Right hindlimb (tissue), 1 donor: ENCODE measurements at places on chromosomes 2 and 18.
A peak's percentile ranks its signal among the peaks of the same experiment; 100 is the strongest.

DNA sequence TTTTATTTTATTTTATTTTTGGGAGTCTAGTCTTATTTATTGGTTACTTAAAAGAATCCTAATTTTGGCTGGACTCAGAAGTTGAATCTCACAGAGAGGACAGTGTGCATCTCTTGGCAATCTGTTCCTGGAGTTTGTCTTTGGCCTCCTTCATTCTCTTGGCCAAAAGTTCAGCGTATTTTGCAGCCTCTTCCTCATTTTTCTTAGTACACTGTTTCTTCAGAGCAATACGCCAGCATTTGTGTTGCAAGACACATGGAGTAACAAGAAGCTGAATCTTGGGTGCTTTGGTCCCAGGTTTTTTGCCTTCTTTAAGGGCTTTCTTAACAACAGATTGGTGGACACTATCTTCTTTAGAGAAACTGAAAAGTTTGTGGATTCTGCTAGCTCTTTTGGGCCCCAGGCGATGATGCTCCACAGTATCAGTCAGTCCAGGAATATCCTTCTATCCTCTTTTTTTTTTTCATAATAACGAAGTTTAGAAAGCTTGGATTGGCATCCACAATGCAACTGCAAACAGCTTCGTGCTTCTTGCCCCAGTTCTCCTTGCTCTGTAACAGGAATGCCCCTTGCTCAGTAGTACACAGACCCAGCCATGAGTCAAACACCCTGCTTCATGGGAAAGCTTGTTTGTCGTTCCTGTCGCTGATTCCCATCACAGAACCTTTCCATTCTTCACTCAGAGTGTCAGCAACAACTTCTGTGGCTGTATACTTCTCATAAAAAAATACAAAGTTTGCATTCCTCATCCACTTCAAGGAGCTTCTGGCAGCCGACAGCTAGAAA is 34.8 kb upstream of the RFX8 start:
- peak; percentile 42 for DNase-seq

GRCh38 chr2:190659553-190659952 is 10.7 kb downstream of the NAB1 start:
- no peak for DNase-seq

DNA sequence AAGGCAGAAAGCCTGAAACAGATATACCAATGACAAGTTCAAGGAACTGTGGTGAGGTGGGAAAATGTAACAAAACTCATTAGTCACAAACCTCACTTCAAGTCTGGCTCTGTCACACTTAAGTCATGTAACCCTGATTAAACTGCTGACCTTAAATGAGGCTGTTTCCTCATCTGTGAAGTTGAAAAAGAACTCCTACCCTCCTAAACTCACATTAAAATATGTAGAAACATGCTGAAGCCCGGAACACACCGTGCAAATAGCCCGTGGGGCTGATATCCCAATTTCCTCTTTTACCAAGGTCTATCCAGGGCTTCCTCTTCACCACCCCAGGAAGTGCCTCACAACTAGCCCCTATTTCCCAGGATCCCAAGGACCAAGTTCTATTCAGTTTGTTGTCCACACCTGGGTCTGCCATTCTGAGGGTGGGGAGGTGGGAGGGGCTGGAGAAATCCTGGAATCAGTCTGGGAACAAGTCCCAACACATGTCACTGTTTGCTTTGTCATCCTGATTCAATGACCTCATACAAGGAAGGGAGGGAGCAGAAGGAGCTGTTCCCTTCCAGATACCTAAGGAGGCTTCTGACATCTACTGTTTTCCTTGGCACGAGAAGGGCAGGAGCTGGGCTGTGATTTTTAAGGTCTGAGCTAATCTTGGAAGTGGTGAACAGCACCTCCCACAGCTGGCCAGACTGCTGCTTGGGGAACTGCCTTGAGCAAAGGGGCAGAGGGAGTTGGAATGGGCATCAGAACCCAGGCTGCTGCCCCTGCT is 42.3 kb downstream of the SLC4A1AP start:
- peak; percentile 49 for DNase-seq

DNA sequence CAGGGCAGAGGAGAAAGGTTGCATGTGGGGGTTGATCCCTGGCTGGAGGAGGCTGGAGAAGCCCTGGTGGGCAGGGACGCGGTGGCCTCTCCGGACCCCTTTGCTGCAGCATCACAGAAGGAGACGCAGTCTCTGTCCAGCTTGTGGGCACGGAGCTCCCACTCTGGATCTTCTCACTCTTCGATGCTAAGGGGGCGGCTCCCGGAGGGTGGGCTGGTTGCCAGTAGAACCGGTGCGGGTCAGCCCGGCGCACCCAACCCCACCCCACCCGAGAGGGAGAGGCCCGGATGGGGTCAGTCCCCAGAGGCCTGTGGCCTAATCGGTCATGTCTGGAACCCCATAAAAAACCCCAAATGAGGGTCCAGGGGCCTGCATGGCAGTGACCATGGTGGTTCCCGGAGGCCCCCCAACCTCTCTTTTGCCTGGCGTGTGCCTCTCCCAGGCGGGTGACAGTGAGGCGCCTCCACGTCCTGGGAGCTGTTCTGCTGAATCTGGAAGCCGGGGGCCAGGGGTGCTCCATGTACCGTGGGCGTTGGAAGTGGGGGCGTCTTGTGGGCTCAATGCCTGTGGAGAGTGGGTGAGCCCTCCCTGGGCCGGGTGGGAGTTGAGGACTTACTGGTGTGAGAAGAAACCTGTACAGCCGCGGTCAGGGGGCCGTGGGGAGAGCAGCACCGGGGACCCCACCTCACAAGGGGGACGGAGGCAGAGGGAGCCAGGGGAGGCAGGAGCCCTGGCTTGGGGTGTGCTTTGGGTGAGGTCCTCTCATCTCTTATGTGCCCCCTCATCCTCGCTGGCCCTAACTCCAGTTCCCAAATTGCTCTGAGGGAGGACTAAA is 79.6 kb downstream of the RTP5 start:
- DNase-seq = no peak

GRCh38 chr2:196117214-196117705 is 48.6 kb upstream of the DNAH7 start:
- no peak for DNase-seq

DNA sequence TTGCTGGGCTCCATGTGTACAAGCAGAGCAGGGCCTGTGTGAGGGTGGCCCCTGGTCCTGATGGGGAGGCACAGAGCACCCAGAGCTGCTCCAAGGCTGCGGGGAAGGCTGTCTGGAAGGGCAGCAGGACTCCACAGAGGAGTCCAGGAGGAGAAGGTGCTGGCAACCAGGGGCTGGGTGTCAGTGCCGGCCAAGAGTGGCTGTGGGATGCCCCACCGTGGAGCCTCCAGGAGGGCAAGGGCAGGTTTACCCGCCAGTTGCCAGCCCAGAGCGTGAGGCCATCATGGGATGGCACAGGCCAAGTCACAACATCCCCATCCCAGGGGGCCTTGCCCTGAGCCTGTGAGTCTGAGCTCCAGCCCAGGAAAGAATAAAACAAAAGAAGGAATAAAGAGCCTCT is 241.8 kb downstream of the NAPG start:
- no peak for DNase-seq

GRCh38 chr18:37445368-37445767 is 120.2 kb downstream of the CELF4 start:
- DNase-seq = no peak

GRCh38 chr2:210584834-210585233 is 28.4 kb downstream of the CPS1 start:
- DNase-seq = no peak

DNA sequence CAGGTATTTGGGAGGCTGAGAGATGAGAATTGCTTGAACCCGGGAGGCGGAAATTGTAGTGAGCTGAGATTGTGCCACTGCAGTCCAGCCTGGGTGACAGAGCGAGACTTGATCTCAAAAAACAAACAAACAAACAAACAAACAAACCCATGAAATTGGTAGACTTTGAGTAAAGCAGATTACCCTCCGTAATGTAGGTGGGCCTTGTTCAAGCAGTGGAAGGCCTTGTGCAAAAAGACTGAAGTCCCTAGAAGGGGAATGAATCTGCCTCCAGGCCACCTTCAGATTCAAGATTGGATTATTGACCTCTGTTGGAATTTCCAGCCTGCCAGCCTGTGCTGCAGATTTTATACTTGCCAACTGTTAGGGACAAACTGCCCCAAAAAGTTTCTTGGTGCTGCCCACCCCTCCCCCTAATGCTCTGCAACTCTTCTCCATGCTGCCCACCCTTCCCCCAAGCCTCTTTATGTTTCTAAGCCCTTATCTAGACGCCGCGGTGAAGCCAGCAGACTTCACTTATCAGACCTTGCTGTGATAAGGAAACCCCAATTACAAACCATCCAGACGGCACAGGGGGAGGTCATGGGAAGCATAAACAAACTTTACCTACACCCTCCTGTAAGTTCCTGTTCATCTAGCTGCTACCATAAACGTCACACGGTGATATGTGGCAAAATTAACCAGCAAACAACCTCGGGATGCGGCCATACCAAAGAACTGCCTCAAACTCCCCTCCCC is 17.0 kb downstream of the CYP27A1 start:
- DNase-seq = no peak

GRCh38 chr2:126863336-126864015 is 35.2 kb upstream of the TEX51 start:
- no peak for DNase-seq

DNA sequence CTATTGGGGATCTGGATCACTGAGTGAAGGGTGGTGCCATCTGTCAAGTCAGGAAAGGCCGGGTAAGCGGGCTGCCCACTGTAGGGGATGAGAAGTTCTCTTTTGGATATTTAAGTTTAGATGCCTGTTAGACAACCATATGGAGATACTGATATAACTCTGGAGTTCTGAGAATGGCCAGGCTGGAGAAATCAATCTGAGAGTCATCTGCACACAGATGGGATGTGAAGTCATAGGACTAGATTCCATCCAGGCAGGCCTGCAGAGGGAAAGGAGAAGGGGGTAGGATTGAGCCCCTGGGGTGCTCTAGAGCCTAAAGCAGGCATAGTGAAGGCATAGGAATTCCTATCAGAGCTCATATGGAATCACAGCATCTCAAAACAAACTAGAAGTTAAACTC is 30.1 kb downstream of the SPRED2 start:
- no peak for DNase-seq

- DNase-seq = no peak
Measured at GRCh38 chr18:21359746-21360145, 117.7 kb downstream of the GREB1L start.

DNA sequence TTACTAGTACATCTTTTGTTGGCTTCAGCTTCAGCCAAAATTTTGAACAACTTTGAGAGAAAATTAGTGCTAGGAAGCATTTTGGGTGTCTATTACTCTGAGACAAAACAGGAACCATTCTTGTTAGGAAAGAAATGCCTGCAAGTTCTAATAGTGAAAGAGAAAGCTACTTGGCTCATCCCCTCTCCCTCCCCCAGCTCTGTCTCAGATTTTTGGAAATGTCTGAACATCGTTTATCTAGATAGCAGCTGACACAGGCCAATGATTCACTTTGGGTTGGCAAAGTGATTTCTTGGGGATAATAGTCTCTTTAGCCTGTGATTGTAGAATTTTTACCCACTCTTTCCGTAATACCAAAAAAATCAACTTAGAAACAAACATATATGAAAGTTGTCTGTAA is 42.3 kb upstream of the PTPRM start:
- DNase-seq = no peak

DNA sequence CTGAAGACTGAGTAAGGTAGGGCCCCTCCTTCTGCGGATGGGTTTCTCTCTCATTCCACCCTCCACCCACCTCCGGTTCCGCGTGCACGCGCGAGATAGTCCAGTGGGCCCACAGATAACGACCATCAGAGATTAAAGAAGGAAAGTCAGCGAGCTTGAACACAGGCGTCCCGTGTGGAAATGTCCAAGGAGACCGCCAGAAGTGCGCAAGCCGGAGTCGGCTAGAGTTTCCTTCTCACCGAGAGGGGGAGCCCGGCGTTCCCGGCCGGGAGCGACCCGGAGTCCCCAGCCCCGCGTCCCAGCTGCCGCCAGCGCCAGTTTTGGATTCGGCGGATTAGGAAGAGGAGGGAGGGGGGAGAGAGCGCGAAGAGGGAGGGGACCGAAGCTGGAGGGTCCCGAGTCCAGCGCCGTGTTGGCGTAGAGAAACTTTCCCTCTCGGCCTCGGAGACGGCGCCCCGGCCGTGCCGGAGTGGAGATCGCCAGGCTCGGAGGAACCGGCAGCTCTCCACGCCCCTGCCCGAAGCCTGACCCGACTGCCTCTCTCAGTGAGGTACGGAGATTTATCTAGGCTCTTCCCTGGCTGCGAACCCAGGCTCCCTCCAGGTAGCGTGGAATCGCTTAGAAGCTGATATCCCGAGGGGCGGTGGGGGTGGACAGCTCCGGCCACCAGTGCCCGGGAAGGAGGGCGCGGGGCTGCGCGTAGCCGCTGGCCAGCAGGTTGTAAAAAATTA is at the start of gene GULP1:
GULP1 (plus strand) TSS at position 258 of the 731 bp plus-strand sequence. CDS start 185,829 bp downstream, outside the sequence.
- DNase-seq = peak; percentile 91

DNA sequence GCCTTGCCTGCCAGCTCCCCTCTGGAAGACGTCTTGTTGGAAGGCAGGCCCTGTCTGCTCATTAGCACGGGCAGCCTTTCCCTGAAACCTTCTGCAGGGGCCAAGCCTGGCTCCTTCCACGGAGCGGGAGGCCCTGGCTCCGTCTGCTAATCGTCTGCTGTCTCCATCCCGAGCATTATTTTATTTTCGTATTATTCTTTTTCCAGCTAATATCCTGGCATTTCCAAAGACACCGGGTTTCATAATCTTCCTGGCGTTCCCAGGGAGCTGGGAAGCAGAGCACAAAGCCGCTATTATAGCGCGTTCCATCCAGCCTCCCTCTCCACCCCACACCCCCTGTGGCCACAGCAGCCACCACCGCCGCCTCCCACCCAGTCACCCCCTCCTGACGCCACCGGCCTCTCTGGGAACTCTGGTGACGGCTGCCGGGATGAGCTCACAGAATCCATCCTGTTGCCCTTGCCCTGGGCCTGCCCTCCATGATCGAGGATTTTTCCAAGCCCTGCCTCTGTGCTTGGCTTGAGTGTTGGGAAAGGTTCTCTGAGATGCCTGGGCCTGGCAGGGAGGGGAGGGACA is 125.5 kb downstream of the DYSF start:
- DNase-seq = peak; percentile 92

- DNase-seq = no peak
Measured at GRCh38 chr18:21735452-21736015, 5.1 kb upstream of the MIB1 start.

GRCh38 chr2:88871336-88871735 is 179.9 kb downstream of the RPIA start:
- no peak for DNase-seq

DNA sequence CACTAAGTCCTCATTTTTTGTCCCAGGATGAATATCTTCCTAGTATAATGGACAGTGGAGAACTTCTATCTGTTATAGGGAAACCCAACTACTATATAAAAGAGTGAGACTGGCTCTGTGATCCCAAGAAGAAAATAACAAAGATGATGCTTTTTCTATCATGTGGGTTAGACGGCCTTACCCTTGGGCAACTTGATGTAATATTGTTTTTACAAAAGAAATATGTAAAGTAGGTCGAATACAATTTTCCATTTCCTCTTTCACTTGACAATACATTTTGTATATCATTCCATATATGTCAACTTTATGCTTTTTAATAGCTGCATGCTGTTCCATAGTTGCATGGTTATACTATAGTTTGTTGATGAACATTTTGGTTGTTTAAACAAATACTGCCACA is 87.5 kb upstream of the SESTD1 start:
- DNase-seq = no peak

DNA sequence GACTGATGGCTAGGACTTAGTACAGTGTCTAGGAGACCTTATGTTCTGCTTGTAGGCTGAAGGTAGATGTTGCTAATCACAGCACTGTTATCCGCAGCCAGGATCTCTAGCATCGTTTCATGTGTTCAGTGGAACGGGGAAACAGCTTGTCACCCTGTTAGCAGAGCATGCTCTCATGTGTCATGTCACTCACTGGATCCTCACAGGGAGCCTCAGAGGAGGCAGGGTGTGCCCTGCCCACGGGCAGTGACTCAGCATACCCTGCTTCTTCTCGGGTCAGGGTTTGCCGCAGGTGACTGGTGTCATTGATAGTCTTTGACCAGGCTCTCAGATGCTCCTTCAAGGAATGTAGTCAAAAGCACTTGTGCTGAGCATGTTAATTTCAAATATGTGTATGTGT is 44.4 kb downstream of the RPIA start:
- DNase-seq = no peak
